Stimulated activated CD8-positive, alpha-beta memory T cell treated with anti-CD3 and anti-CD28 coated beads, Interleukin-4, amount 100 ng/mL, for 48 hours (primary cell): ENCODE measurements at places on chromosomes 1 and 21.

DNA sequence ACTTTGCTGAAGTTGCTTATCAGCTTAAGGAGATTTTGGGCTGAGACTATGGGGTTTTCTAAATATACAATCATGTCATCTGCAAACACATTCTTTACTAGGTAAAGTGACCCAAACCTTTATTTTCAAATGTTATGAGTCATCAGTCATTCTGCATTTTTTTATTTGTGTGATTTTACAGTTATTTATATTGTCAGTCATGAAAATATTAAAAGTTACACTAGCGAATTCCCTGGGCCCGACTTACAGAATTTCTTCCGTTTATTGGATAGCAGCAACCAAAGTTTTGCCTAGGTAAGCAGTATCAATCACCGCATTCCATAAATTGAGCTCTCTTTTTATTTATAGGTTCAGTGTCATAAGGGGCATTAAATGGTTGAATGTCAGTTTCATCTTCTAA, 13.8 kb downstream of the OR2M5 start:
- no peak for DNase-seq

DNA sequence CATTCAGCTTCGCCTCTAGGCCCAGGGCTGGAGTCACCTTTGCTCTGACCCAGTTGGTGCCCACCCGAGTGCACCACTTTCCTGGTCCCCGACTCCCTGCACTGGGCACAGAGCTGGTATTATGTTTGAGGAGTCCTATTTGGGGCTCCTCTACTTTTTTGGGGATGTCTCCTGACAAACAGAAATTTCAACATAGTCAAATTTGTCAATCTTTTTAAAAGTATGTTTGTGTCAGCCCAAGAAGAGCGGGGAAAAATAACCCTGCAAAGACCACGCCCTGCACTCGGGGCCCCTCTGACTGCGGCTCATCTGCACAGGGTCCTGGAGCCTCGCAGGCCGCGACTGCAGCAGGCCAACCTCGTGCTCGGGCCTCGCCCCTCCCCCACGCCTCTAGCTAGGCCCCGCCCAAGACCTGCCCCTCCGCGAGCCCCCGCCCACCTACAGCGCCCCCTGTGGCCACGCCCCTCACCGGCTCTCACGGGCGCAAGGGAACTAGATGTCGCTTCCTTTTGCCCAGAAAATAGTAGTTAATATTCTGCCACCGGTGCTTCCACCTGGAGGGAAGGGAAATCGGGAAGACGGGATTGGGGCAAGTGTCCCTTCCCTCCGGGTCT, 11.4 kb downstream of the FAM229A start:
- DNase-seq: peak; percentile 88

GRCh38 chr1:85748120-85748519, 39.9 kb upstream of the ZNHIT6 start:
- DNase-seq: no peak

- DNase-seq: no peak
Observed at GRCh38 chr1:117060441-117061317, 553 bp downstream of the TTF2 start.

GRCh38 chr21:44831227-44831860, 13.5 kb upstream of the SUMO3 start:
- DNase-seq: no peak

GRCh38 chr1:215007880-215008279, 74.7 kb upstream of the KCNK2 start:
- DNase-seq: no peak

DNA sequence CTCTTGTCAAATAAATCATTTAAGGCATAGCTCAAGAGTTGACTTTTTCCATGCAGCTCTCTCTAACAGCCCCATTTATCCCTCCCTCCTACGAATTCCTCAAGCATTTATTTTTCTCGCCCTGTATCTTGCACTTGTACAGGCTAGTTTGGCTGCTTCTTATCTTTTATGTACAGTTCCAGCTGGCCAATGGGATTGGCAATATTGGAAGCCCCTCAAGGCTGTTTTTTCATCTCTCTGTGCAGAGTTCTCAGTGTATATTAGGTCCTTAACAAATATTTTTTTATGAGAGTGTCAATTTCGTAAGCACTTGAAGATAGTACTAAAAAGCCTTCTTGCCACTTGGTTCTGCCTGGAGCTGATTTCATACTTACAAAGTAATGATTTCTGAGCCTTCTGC, 356.0 kb downstream of the ST6GALNAC3 start:
- no peak for DNase-seq

- DNase-seq: no peak
Observed at GRCh38 chr1:158362941-158363340, 9.2 kb downstream of the CD1E start.

DNA sequence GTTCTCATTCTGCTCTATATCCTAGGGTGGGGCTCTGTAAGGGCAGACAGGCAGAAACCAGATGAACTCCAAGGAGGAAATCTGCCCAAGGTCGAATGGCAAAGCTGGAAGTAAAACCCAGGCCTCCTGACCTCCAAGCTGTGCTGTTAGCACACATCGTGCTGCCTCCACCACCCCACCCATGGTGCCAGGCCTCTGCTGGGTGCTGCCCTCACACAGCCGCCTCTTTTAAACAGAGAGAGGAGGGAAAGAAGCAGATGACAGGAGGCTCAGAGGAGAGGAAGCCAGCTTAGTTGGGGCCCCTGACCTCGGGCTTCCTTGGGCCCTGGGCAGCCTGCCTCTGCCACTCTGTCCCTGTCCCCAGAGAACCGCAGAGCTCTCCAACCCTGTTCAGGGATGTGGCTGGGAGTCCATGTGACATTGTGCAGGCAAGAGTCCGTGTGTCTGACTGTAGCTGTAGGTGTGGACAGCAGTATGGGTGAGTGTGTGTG, 1.1 kb downstream of the SYNC start:
- DNase-seq: no peak

DNA sequence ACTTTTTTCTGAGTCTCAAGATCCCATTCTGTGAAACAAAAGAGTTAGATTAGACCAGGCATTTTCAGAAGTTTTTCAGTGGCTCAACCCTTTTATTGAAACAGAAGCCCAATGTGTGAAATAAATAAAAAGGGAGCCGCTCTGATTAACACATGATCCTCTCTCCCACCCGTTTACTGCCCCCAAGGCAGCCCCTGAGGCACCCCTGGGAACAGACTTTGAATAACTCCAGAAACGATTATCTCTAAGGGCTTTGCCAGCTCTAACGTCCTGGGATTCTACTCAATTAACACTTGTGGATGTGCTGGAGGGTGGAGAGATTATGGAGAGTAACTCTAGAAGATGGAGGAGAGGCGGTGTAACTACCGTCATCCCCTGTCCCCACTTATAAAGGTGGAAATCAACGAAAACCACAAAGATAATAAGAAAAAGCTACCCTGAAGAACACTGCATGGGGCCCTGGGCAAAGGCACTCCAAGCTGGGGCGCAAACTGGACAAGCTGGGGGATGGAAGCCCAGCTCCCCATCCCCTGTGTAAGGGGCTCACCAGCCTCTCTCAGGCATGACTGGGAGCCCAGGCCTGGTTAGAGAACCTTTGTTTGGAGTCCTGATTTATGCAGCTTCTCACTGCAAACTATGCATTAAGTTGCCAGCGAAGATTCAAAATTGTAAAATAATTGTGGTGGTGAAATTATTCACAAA, 39.0 kb upstream of the GRIK3 start:
- DNase-seq: no peak

- DNase-seq: no peak
Observed at GRCh38 chr1:167761400-167761799, 39.6 kb downstream of the MPZL1 start.

DNA sequence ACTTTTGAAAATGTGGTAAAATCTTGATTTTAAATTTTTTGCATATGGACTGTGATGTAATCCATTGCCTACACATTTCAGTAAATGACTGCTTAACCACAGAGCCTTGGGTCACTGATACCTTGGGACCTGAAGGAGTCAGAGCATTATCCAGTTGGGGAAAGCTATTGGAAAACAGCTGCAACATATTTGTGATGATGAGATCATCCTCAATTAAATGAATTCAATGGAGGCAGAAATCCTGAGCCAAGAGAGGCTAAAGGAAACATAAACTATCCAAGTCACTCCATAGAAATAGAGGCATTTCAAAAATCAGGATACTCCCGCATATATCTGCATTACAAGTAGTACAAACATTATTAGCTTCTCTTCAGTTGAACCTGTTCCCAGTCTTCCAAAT, 99.8 kb upstream of the PRMT6 start:
- DNase-seq: no peak

DNA sequence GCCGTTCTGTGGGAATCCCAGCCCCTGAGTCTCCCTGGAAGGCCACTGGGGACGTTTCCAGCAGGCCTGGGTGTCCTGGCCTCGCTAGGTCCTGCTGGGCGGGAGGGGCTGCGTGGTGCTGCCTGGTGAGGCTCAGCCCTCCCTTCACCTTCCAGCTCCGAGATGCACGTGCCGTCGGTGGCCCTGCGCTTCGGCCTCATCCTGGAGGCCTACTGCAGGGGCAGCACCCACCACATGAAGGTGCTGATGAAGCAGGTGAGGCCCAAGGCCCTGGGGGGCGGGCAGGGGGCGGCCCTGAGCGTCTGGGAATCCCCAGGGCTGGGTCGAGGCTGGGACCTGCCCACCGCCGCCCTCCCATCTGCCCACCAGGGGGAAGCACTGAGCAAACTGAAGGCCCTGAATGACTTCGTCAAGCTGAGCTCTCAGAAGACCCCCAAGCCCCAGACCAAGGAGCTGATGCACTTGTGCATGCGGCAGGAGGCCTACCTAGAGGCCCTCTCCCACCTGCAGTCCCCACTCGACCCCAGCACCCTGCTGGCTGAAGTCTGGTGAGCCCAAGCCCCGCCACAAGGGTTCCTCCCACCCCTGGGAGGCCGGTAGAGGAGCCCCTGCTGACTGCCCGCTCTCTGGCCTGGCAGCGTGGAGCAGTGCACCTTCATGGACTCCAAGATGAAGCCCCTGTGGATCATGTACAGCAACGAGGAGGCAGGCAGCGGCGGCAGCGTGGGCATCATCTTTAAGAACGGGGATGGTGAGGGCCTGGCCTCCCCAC, 70.3 kb downstream of the PIK3CD start:
- DNase-seq: peak; percentile 91

- no peak for DNase-seq
Observed at GRCh38 chr1:54378874-54379554, 27.2 kb downstream of the SSBP3 start.

DNA sequence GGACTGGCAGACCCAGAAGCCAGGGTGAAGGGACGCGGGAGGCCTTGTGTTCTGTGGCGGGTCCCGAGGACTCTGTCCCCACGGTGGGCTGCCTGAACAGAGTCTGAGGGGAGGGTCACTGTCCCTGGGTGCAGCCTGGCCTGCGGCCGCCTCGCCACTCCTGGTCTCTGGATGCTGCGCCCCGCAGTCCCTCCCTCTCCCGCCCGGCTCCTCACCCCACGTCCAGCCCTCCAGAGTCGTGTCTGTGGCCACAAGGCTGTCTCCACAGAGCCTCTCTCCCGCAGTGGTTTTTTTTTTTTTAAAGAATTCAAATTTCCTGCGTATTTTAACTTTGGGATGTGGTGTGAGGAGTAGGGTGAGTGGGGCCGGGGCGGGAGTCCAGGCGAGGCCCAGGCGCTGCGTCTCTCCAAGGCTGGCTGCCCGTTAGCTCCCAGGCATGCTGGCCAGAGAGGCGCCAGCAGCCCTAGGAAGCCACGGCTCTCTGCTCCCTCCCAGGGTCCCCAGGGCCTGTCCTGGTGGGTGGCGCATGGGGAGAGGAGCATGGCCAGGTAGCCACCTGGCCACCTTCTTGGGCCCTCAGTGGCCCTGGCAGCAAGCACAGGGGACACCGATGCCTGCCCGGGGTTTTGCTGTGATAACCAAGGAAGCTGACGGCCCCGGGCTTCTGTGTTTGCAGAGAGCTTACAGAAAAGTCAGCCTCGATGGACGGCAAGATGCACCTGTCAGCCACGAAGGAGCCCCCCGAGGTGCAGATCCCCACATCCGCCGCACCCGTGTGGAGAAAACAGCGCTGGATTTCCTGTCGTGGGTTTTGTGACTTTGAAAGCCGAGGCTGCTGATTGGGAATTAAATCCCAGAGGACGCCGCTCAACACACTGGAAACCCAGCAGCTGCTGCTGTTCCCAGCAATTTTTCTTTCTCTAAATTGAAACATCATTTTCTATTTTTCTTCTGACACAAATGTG, 72.8 kb downstream of the MORN1 start:
- no peak for DNase-seq

GRCh38 chr1:182765391-182765790, 24.2 kb upstream of the NPL start:
- no peak for DNase-seq

- DNase-seq: no peak
Observed at GRCh38 chr1:45979074-45979777, 153.2 kb downstream of the PIK3R3 start.

- no peak for DNase-seq
Observed at GRCh38 chr1:14794136-14794768, 195.8 kb downstream of the KAZN start.

GRCh38 chr1:55107101-55107500, 67.8 kb downstream of the PCSK9 start:
- DNase-seq: no peak

GRCh38 chr21:33080376-33080775, 10.4 kb downstream of the OLIG1 start:
- no peak for DNase-seq

- no peak for DNase-seq
Observed at GRCh38 chr1:8780405-8780804, 37.0 kb downstream of the RERE start.

DNA sequence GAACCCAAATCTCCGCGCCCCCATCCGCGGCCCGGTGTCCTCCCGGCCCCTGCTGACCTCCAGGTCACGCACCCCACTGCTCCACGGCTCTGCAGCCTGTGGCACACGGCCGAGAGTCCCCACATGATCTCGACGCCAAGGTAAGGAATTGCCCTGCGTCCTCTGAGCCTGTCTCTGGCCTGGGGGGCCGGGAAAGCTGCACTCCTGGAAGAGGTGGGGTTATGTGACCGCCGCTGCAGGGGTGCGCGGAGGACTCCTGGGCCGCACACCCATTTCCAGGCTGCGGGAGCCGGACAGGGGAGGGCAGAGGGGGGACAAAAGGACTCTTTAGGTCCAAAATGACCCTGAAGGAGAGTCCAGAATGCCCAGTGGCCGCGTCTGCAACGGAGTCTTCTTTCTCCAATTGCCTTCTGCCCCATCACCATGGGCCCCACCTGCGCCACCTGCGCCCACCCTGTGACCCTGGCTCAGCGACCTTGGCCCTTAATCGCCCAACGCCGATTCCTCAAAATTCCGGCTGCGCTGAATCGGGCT, 997 bp upstream of the SIM2 start:
- DNase-seq: no peak

- DNase-seq: no peak
Observed at GRCh38 chr1:11431941-11432507, 46.9 kb upstream of the DISP3 start.

DNA sequence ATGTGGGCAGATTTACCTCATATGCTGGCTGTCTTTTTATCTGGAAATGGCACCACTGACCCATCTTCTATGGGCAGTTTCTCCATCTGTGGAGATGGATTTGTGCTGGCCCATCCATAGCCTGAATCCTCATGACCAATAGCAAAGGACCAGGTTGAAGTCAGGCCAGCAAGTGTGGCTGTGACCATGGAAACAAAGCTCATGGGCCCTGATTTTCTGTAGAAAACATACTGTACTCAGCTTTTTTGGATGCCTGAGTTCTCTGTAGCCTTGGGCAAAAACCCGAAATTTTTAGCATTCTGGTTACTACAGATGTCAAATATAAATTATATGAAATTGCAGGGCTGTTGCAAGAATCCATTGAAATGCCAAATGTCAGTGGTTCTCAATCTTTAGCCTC, 155.0 kb downstream of the PLXNA2 start:
- DNase-seq: no peak
